ENCODE measurements at places on chromosomes 2 and 18. TPM values are rescaled to one million over a fixed set of nuclear protein-coding genes. Genes with fewer than 3 reads are reported as not detected.

GRCh38 chr2:8107621-8108378 lies 574.1 kb upstream of the ID2 start:
- DNase-seq, result no peak

GRCh38 chr2:135030826-135031225 lies 16.4 kb downstream of the MAP3K19 start:
- peak; percentile 39 for DNase-seq

FARP2 gene
- total RNA-seq, result 60.8 TPM

- no peak for DNase-seq
These were observed 602.4 kb downstream of the METTL4 start for GRCh38 chr18:1968801-1969498.

ZFAND2B gene
- total RNA-seq, result 20.7 TPM

DNA sequence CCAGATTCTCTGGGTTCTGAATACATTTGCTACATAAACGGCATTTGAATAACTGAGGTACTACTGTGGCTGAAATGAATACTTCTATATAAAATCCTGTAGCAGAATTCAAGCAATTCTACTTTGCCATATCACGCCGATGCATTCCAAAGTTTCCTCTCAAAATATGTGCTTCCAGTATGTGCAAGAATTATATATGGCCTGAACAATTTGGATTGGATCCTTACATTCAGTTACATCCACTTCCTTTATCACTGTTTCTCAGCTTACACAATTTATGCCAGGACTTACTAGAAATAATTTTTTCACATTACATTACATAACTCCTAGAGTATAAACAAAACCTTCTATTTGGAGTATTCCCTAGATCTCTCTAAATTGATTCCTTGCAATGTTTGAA lies 46.3 kb upstream of the STAT4 start:
- DNase-seq, result no peak

COL6A3 gene
- total RNA-seq, result 200 TPM

- DNase-seq, result peak; percentile 69
These were observed at the start of gene TUBB6 for GRCh38 chr18:12307701-12308385. TUBB6 (plus strand) TSS chr18:12308241; CDS start chr18:12308293, 52 bp downstream.

GRCh38 chr2:215900843-215901242 lies 112.5 kb downstream of the MREG start:
- no peak for DNase-seq

GRCh38 chr18:22060361-22060760 lies 109.0 kb upstream of the GATA6 start:
- DNase-seq, result no peak

CYS1 gene
- 3.7 TPM for total RNA-seq

C1GALT1C1L gene
- not detected for total RNA-seq

GKN1 gene
- total RNA-seq, result not detected

GRCh38 chr2:209719034-209719433 lies 52.6 kb upstream of the UNC80 start:
- DNase-seq, result no peak

TMEM37 gene
- total RNA-seq, result 3.3 TPM

RIT2 gene
- total RNA-seq, result not detected

GRCh38 chr2:216807857-216808272 lies 52.0 kb downstream of the TNP1 start:
- peak; percentile 78 for DNase-seq

NEURL3 gene
- 0.38 TPM for total RNA-seq

All from astrocyte (in vitro differentiated cells and primary cell).